Lower leg skin (tissue), 4 donors: ENCODE measurements at places on chromosomes 7 and 10. TPM values are rescaled to one million over a fixed set of nuclear protein-coding genes. Genes with fewer than 3 reads are reported as not detected.
A peak's percentile ranks its signal among the peaks of the same experiment; 100 is the strongest.

GRCh38 chr10:132309471-132309865 lies 1.7 kb upstream of the STK32C start:
- DNase-seq, result no peak

- DNase-seq, result no peak
Observed at GRCh38 chr10:6542999-6543430, 37.1 kb downstream of the PRKCQ start.

GRCh38 chr10:7529638-7530037 lies 118.8 kb upstream of the SFMBT2 start:
- DNase-seq, result no peak

- DNase-seq, result no peak
Observed at GRCh38 chr10:42553064-42553407, 85.3 kb downstream of the ZNF33B start.

GRCh38 chr7:85392326-85392725 lies 205.5 kb upstream of the SEMA3D start:
- no peak for DNase-seq

DNA sequence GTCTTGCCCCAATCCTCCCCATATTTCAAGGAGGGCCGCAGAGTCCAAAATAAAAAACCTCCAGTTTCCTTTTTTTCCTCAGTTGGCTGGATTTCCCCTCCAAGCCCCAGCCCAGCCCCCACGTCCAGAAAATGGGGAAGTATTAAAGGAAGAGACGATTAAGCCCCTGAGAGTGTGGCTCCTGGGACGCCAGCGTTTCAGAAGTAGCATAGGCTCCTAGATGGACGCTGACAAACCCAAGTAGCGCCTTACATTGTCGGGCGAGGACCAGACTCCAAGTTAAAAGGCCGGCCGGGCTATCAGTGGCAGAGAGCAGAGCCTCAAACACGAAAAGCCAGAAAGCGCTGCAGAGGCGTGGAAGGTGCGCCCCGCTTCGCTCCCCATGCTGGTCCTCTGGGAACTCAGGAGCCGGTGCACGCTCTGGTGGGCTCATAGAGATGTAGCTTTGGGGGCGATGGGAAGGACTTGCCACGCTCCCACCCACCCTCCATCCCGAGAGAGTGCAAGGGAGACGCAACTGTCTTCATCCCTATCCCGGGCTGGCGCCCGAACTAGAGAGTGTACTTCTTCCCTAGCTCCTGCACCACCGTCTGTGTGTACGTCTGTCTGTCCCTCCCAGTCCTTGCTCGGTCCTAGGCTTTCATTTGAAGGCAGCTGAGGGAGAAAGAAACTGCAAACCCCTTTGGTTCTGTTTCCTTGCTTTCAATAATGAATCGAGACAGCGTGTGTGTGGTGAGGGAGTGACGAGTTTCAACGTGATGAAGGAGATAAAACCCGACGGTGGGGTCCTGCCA lies 6.3 kb upstream of the EMX2 start:
- DNase-seq, result no peak

DNA sequence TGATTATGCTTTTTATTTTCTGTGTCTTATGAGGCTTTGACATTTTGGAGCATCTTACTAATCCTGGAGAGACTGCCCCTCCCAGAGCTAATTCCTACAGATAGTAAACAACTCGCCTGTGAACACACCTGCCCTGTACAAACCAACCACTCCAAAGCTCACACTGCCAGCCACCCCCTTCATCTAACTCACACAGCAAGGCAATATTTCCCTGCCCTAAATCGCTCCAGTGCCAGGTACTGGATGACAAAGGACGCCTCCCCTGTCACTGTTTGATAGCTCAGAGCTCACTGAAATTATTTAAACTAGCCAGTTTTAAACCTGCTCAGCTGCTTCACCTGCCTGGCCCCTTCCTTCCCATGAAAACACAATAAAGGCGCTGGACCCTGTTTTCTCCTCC lies 535.1 kb upstream of the CELF2 start:
- DNase-seq, result no peak

DNA sequence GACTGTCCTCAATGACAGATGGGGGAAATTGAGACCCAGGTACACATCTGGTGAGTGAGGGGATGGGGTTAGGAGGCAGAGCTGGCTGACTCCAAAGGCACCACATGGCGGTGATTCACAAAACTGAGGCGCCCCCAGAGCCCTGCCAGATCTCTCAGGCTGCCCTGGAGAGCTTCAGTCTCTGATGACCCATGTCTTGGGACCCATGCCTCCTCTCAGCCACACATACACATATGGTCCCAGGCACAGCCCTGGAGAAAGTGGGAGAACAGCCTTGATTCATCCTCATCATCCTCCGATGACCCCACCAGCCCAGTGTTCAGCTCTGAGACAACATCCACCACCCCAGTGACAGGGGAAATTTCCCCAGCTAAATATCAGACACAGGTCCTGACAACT lies 426.0 kb downstream of the RPS24 start:
- no peak for DNase-seq

DNA sequence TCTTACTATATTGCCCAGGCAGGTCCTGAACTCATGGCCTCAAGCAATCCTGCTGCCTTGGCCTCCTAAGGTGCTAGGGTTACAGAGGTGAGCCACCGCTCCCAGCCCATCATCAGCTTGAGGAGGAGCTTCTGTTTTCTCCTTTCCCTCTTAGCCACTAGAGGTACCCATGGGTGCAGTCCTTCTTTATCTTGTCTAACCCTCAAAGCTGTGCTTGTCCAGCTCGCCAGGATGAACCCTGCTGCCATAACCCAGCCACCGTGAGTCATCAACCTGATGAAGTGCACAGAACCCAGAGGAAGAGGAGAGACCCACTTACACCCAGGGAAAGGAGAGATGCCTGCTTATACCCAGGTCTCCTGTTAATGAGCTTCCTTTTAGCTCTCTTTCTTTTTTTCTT lies 133.4 kb downstream of the CUL2 start:
- DNase-seq, result no peak

DNA sequence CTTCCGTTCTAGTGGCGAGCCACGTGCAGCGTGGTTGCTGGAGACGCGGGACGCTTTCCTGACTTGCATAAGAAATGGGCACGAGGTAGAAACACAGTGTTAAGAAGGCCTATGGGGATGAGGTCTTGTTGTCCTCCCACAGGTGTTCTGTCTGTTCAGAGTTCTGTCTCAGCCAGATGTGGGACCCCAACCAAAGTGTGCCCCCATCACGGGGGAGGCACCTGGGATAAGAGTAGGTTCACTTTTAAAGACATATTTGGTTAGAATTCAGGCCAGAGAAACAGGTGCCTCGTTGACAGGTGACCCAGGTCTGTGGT lies 56.0 kb upstream of the PITRM1 start:
- no peak for DNase-seq

DNA sequence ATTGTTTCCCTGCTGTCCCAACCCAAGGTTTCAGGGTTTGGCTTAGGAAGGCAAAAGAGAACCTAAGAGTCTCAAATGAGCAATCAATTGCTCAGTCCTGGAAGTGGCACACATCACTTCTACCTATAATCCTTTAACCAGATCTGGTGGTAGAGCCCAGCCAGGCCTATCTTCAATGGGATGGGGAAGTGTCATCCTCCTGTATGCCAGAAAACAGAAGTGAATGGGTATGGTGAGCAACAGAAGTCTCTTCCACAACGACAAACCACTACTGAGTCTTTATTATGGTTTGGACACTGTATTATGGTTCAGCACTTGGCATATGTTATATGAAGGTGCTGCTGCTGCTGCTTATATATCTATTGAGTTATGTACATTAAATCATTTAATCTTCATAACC lies 3.0 kb upstream of the AKR1B1 start:
- no peak for DNase-seq

DNA sequence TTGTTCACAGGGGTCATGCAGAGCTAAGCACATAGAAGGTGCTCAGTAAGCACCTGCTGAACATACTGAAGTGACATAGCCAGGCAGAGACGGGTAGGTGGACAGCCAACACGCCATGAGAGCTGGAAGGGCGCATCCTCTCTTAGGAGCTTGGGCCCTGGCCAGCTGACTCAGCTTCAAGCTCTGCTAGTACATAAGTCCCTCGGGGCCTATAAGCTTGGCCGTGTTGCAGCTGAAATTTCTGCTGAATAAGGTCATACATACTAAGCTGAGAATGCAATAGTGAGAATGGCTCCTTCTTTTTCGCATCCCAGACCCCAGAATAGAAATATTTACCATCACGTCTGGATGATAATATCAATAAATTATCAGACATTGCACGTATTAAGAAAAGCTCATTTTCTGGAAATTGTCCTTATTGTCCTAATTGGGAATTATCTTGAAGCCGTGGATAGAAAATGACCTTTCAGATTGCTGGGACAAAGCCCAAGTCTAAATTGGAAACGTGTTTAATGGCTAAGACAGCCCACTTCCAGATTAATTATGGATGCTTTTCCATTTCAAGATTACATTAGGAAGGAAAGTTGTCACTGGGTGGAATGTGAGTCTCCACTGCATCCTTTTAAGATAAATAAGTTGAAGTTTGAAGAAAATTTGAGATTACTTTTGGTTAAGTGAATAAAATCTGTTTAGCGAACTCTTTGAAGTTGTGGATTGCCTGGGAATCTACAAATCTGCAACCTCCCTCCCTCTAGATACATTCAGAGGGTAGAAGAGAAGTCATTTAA lies 287.1 kb upstream of the C7orf33 start:
- DNase-seq, result peak; percentile 78

DNA sequence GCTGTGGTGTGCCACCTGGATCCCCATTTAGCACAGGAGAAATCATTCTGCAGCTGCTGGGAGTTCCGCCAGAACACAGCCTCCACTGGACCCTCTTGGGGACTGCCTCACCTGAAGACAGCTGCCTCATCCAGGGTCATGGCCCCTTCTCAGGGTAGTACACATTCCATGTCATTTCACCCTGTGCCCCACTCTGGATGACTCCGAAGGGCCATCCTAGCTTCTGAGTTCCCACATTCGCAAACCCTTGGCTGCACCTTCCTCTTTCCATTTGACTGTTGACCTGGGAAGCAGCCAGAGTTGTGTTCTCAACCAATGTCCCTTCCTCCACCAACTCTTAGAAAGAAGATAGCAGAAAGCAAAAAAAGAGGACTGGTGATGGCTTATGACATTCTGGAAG lies 125.6 kb upstream of the TBX20 start:
- peak; percentile 19 for DNase-seq

The ADIRF gene
- total RNA-seq, result 77.4 TPM

The RTKN2 gene
- 0.61 TPM for total RNA-seq
